Renal cortex interstitium (tissue), 15 donors: ENCODE measurements at places on chromosomes 1 and 21.
A peak's percentile ranks its signal among the peaks of the same experiment; 100 is the strongest.

GRCh38 chr1:56409112-56409691 lies 170.2 kb downstream of the PLPP3 start:
- no peak for DNase-seq

GRCh38 chr1:205537386-205538018 lies 33.0 kb downstream of the CDK18 start:
- DNase-seq = no peak

DNA sequence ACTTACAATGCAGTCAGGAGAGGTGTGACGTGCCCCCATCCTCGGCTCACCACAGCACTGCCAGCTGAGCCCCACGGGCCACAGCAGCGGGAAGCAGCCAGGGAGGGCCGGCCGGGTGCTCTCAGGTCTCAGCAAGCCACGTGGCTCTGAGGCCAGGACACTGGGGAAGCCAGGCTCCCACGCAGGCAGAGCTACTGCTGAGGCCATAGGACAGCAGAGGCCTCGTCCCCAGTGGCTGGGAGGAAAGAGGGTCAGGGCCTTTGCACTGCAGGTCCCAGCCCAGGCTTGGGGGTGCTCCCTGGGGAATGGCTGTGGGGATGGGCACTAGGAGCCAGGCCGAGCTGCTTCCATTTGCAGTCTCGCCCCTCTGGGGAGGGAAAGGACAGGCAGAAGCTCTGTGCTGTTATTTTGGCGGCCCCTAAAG lies 5.8 kb downstream of the LRRC47 start:
- DNase-seq = no peak

- DNase-seq = no peak
Measured at GRCh38 chr21:45723049-45723958, 79.8 kb downstream of the PCBP3 start.

DNA sequence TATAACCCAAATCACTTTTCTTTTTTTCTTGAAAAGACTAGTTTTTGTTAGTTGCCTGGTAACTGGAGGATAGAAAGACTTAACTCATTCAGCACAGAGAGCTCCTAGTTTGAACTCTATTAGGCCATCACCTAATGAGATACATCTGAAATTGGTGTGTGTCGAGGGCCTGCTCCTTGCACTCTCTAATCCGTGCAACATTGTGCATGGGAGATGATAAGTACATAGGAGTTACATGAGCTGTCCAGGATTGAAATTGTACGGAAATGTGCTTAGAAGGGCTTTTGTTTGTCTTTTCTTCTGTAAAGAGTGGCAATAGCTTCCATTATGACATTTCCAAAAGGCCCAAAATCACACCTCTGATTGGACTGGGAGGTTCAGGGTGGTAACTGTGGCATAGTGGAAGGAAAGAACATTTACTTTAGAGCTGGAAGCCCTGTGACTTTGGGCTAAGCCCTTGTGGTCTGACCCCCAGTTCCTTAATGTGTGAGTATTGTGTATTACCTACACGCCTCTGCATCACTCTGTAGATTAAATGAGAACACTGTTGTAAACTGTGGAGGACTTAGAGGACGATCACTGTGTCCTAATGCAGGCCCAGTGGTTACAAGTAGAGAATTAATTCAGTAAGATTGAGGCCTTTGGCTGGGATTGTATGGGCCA lies 71.2 kb downstream of the FGGY start:
- no peak for DNase-seq

DNA sequence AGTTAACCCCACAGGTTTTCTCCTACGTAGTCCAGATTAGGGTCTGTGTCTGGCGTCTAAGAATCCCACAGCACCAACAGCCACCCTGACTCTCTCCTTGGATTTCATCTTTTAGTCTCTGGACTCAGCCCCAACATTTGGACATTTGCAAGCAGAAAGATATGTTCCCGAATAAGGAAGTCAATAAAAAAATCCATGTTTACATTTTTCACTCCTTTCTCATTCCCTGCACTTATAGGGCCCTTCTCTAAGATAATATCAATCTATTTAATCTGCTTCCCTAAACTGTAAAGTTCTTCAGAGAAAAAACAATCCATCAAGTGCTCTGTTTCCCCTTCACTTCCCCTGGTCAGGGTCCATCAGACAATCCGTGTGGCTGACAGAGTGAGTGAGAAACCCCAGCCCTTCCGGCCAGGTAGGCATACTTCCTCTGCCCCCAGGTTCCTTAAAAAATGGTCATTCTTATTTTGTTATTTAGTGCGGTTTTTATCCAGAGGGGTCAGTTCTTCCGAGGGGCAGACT lies 105.9 kb upstream of the CDC42BPA start:
- DNase-seq = no peak

DNA sequence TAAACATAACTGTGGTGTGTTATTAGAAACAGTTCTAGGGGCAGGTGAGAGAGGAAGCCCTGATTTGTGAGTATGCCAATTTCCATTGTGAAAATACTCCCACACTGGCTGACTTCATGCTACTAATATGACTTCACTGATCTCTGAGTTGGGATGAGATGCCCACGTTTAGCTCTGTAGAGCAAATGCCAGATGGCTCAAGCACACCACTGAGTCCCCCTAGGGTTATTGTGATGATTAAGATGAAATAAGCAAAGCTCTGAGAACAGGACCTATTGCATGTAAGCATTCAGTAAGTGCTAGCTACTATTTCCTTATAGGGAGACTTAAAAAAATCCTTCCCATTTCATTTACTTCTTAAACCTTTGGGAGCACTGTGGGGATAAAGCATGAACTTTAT lies 117.6 kb downstream of the CENPF start:
- DNase-seq = no peak

GRCh38 chr1:116902027-116902426 lies 7.7 kb upstream of the PTGFRN start:
- no peak for DNase-seq

GRCh38 chr1:108657356-108658080 lies 3.4 kb downstream of the HENMT1 start:
- no peak for DNase-seq

DNA sequence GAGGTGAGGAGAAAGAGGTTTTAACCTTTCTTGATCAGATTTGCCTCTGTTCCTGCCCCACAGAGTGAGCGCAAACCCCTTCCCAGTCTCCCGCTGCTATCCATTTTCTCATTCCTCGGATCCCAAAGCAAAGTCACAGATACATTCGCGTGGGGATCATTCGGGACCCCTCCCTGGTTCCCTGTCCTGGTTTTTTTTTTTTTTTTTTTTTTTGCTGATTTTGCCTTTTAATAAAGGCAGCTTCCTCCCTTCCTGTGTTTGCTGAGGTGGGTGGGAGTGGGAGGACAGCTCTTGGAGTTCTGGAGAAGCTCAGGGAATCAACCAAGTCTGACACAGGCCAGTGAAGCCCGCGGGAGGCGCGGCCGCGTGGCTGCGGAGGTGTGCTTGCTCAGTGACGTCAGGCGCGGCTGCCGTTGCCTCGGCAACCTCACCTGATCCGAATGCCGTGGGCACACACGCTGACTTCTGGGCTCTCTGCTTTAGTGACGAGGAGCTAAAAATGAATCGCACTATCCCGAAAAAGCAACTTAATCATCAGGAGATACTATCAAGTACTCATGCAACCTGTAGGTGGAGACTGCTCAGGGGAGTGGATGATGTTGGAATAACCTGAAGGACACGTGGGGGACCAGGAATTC lies 106.4 kb downstream of the TBX19 start:
- DNase-seq = peak; percentile 42

DNA sequence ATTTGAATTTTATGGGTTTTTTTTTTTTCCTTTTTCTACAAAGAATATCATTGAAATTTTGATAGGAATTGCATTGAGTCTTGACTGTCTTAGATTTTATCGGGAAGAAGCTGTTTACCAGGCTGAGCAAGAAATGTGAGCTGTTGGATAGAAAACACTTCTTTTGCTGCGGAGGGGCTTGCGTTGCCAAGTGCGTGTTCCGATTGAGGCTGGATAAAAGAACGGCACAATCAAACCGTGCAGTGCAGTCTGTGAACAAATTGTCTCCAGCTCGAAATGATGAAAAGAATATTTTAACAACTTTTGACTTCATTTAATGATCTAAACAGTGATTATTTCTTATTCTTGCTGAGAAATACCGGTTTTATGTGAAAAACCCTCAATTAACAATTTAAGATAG lies 149.4 kb downstream of the RYR2 start:
- no peak for DNase-seq

- DNase-seq = no peak
Measured at GRCh38 chr1:46114925-46115603, 17.4 kb downstream of the PIK3R3 start.

DNA sequence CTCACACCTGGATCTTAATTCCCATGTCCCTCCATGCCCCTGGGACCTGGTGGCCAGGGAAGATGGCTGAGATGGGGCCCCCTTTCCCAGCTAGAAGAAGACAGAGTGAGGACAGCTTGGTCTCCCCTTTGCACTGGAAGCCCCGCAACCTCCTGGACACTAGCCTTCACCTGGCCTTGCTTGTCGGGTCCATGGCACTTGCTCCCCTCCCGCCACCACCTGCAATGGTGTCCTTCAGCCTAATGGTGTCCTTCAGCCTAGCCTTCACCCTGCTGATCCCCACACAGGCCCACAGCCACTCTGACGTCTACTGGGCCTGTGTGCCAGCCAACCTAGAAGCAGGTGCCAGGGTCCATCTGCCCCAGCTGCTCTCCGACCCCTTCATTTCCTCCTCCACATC lies 45.9 kb upstream of the EDN2 start:
- no peak for DNase-seq

DNA sequence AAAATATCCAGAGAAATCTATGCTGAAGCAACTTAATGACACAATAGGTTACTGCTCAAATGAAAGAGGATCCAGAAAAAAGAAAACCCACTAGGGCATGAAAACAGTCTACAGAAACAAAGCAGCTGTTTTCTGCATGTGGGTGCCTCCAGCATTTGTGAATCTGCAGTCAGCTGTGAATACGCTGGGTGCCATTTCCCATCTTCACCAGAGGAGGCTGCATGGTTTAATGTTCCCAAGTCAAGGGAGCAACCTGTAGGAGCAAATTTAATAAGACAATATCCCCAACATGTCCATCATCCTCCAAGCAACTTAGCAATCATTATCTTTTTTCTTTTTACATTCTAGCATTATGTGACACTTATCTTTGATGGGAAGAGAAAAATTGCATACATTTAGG lies 396.6 kb downstream of the BRINP2 start:
- DNase-seq = no peak

DNA sequence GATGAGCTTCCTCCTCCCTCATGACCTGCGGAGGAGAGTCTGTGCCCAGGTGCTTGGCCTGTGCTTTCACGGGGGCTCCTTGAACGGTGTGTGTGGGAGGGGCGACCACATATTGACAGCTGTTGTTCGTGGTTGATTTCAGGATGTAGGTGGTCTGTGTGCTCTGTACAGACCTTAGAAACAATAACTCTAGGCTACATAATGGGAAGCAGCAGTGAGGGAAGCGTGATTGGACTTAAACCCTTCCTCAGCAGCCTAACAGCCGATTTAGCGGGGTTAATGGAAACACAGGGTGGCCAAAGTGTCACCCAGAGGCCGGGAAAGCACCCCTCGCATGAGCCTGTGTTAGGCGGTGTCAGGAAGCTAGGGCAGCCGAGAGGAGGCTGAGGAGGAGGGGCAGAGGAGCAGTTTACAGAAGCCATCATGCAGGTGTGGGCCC lies 56.0 kb downstream of the TBCE start:
- no peak for DNase-seq

DNA sequence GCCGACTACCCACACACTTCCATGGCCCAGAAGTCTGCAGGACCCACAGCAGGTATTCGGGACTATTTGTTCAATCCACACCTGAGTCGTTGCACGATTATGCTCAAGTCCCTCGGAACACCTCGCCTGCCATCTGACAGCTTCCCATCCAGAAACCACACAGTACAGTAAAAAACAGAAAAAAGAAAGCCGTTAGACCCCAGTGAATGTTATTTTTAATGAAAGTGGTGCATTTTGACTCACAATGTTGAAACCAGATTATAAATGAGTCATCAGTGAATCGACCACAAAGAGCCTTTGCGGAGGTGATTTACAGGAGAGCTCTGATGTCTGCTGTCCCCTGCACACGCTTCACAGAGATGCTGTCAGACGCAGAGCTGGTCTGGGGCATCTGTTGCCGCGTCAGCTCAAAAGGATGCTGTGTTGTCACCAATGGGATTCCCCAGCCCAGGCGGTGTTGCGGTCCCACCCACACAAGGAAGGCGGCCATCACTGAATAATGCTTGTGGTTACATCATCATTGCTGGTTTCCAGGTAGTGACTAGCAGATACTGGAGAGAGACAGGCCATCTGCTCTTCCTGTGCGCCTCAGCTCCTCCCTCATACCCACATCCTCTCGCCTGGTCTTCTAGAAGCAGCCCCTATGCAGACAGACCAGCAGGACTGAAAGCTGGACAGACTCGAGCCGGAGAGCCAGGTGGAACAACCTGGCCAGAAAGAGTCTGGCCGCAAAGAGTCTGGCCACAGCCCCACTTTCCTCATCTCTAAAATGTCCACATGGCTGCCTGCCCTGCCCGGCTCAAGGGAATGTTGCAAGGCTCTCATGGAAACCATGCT lies 116.8 kb downstream of the TOMM20 start:
- DNase-seq = no peak

DNA sequence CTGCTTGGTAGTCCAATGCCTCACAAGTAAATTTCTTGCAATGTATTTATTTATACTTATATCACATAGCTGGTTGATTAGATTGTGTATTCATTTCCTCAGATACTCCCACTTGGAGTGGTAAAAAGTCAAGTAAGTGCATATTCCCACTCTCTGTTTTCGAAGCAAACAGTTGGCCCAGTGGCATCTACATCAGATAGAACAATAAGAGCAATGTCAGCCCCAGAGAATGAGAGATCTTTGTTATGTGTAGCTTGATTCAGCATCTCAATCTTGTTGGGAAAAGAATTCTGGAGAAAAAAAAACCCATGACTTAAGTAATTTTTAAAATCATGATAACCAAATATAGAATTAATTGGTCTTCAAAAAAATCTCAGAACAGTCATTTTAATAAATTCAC lies 25.5 kb downstream of the RGL1 start:
- DNase-seq = no peak
